ENCODE measurements at places on chromosomes 5 and 9.

DNA sequence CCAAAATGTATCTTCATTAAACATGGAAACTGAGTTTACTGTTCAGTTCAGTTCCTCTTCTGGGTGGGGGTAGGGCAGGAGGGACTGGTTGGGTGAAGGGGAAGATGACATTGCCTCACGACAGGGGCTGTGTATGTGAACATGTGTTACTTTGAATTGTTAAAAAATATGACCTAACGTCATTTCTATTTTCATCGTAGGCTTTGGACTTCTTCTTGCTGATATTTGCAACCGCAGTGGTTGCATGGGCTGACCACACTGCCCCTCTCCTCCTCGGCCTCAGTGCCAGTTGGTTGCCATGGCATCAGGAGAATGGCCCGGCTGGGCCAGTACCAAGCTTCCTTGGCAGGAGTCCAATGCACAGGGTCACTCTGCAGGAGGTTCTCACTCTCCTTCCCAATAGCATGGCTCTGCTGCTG lies 41.5 kb downstream of the HACD4 start:
- no peak for DNase-seq

- no peak for DNase-seq
These were observed 155.9 kb downstream of the MAT2B start for GRCh38 chr5:163661360-163661759.

GRCh38 chr9:76351006-76351405 lies 43.2 kb downstream of the RFK start:
- DNase-seq: no peak

GRCh38 chr5:140101179-140101578 lies 12.7 kb upstream of the PURA start:
- DNase-seq: no peak

GRCh38 chr9:92432972-92433548 lies 8.8 kb upstream of the OMD start:
- no peak for DNase-seq

GRCh38 chr9:129731477-129732085 lies 21.3 kb downstream of the PTGES start:
- DNase-seq: no peak

GRCh38 chr9:89841456-89841855 lies 236.6 kb downstream of the GADD45G start:
- DNase-seq: no peak

DNA sequence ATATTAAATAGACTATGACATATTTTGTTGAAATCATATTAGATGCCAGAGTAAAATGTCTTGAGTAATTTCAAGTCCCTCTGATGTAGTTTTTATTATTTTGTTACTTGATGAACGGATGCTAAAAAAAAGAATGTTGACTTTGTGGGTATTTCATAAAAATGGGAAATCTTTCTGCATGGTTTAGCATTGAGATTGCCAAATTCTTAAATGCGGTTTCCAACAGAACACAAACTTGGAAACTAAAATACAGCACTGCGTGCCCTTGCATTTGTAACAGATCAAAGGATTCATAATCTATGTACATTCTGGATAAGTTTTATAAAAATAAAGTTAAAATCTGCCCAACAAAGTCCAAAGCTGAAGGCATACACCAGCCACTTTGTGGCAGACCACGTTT lies 425.5 kb upstream of the DAB2 start:
- no peak for DNase-seq

GRCh38 chr5:38285226-38285625 lies 26.9 kb downstream of the EGFLAM start:
- DNase-seq: no peak
